ENCODE measurements at places on chromosomes 2 and 18.

DNA sequence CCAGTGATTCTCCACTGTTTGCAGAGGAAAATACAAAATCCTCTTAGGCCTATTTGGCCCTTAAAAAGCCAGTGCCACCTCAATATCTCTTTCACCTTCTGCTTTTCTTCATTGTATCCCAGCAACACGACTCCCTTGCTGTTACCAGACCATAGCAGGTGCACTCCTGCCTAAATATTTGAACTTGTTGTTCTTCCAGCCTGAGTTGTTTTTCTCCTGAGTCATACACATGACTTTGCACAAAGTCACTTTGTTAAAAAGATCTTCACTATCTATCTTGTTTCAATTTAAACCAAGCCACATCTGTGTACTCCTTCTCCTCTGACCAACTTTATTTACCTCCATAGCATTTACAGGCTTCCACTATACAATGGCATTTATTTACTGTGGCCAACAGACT is 103.6 kb downstream of the LRRTM4 start:
- no peak for DNase-seq

- DNase-seq: no peak
These were observed 356.7 kb upstream of the LYPD1 start for GRCh38 chr2:133026536-133027177.

DNA sequence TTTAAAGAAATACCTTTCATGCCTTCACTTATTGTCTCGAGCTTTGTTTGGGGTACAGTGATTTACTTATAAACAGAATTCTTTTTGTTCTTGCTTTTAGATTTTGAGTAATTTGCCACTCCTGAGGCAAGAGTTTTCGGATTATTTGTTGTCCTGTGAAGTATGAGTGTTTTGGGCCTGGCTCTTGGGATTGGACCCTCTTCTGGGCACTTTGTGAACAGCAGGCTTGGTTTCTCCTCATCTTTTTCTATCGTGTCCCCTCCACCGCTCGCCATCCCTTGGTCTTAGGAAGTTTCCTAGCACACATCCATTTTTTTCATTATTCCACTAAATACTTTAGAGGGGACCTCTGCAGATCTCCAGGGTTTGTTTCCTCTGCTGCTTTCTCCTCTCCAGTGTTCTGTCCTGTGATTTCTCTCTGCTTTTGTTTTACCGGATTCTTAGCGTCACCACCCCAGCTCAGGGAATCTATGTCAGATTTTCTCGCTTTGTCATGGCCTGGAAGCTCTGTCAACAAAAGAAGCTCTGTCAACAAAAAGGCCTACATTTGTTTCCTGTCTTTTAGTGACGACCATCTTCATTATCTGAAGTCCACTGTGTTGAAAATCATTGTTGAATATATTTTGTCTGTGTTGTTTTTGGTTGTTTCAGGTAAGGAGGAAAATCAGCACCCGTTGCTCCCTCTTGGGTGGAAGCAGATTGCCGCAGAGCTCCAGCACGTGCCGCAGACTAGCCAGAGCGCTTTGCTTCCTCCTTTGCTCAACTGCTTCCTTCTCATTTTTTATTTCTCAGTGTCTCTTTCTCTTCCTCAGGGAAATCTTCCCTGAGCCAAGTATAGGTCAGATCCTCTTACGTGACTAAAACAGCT is 27.8 kb downstream of the ANKRD62 start:
- DNase-seq: no peak

DNA sequence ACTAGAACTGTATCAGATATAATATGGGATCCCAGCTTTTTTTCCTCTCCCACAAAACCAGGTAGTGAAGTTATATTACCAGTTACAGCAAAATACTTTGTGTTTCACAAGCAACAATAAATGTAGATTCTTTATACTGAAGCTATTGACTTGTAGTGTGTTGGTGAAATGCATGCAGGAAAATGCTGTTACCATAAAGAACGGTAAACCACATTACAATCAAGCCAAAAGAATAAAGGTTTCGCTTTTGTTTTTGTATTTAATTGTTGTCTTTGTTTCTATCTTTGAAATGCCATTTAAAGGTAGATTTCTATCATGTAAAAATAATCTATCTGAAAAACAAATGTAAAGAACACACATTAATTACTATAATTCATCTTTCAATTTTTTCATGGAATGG is 77.7 kb upstream of the CSRNP3 start:
- DNase-seq: no peak

DNA sequence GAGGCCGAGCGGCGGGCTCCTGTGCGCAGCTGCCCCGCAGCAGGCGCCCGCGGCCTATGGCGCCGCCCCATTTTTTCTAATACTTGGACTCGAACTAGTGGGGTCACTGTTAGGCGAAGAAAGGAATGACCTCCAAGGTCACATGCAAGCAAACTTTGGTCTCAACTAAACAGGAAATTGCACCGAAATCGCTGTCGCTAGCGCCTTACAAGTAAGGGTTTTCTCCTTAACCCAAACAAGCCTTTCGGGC is 339 bp downstream of the ACAA2 start:
- no peak for DNase-seq

- DNase-seq: peak; percentile 69
These were observed 39.8 kb upstream of the ADCYAP1 start for GRCh38 chr18:864872-865273.
